ENCODE measurements at places on chromosomes 6 and 20.

DNA sequence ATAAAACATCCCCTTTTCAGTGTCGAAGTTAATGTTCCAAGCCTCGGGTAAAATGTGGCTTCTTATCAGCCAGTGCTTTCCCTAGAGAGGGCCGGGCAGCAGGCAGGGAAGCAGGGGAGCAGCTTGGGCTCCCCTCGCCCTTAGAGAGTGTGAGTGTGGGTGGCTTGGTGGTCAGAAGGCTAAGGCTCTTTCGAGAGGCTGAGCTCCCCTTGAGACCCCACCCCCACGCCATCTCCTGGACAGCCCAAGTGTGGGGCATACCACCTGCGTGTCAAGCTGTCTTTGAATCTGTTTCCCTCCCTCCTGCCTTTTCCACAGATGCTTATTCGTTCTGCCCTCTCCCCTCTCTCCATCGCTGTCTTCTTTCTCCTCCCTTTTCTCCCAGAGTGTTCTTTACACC, 95.1 kb upstream of the FOXP4 start:
- DNase-seq = no peak

- DNase-seq = no peak
Measured at GRCh38 chr6:135823851-135824250, 27.6 kb upstream of the PDE7B start.

DNA sequence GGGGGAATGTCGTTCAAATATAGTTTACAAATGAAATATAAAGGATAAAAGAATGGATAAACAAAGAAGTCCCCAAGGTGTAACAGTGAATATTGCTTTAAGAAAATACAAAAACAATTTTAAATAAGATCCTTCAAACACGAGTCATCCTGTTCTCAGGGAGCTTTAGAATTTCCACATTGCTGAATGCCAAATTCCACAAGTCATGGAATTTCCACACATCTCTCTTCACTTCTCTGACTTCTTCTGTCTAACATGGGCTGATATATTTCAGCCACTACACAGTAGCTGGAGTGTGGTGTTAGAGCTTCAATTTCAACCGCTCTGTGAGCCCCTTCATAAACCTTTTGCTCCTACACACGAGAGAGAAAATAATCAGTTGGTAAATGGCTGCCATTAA, 28.0 kb downstream of the IL22RA2 start:
- DNase-seq = no peak

DNA sequence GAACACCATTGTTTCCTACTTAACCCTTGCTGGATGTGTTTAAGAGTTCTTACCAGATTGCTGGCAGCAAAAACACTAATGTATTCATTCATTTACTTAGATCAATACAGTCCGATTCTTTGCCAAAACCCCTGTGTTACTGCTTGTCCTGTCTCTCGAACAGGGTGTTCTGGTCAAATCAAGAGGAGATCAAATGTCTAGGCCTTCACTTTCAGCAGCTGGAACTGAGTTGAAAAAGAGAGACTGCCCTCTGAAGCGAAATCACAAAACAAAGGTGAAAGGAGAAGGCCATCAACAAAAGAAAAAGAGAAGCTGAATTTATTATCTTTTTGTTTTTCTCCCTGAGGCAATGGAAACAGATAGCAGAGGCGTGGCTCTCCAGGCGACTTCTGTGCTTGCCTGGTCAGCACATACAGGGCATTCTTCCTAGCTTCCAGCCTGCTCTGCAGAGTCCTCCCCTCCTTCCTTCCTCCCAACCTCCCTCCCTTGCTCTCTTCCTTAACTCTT, 44.1 kb upstream of the GCM1 start:
- no peak for DNase-seq

DNA sequence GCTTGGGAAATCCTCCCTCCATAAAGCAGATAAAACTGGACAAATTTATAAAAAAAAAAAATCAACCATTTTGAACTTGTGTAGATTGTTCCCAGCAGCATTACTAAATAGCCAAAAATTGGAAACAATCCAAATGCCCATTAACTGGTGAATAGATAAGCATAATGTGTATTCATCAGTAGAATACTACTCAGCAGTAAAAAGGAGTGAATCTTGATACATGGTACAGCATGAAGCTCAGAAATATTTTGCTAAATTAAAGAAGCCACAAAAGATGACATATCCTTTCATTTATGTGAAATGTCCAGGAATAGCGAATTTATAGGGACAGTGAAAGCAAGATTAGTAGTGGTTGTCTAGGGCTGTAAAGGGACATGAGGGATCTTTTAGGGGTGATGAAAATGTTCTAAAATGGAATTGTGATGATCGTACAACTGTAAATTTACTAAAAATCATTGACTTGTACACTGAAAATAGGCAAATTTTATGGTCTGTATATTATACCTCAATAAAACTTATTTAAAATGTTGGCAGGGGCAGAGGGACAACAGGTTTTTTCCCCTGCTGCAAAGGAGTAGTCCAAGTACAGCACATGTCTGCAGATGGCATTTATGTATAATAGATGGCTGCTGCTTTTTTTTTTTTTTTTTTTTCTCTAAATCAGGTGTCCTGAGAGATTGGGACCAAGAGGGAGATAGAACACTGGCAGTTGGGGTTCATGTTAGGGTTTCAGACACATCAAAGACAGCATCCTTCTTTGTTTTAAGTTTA, 59.5 kb downstream of the CBFA2T2 start:
- DNase-seq = no peak

DNA sequence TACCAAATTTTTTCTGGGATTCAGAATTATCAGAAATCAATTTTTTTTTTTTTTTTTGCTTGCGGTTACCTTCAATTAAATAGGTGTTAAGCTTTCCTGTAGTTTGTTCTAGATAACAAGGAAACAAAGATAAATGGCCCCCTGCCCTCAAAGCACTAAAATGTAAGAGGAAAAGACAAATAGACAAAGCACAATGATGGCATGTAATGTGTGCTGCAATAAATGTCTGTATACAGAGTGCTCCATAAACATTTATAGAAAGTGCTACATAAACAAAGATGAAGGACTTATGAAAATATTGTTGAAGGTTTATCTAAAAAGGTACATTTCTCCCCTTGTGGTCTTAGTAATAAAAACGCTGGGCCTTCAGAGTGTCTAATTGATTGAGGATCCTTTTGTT, 384.6 kb downstream of the PKHD1 start:
- no peak for DNase-seq

DNA sequence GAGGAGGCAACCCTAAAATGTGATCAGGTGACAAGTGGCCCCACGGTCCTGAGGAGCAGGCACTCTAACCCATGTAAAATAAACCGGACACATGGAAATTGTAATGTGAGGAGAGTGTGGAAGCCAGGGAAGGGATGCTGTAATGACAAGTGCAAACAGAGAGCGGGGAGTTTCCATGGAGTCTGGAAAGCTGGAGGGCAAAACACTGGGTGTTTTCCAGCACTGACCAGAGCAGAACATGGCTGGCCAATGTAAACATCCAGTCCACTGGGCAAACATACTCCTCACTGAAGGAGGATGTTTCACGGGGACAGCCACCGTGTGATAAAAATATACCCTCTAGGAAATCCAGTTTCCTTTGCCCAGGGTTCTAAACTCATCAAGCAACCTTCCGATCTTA, 219.0 kb upstream of the JARID2 start:
- DNase-seq = no peak

GRCh38 chr6:126773112-126773805, 345.2 kb upstream of the RSPO3 start:
- no peak for DNase-seq

DNA sequence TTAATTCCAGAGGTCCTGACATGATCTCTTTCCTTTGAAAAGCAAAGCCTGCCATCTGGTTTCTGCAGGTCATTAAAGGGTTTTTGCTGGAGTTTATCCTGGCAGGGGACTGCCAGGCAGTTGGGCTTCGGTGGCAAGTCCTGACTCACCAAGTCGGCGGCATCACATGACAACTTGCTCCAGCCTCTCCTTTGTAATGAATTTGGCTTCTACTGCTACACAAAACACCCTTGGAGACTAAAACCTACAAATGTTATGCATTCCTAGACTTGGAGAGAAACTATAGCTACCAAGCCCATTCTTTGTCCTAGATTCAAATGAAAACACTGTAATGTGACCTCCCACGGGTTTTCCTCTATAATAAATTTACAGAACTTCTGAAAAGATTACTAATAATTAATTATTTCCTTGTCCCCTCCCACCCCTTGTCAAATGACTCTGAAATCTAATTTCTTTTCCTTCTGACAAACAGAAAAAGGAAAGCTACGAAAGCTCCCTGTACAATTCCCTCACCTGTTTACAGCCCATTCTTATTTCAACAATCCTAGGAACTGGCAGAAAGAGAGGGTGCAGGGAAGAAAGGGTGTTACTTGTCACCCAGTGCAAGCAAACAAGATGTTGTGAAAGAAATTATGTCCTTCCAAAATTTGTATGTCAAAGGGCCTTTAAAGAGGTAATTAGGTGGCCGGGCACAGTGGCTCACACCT, 62.9 kb downstream of the QRSL1 start:
- DNase-seq = no peak

- no peak for DNase-seq
Measured at GRCh38 chr6:148799647-148800046, 52.8 kb downstream of the UST start.

- no peak for DNase-seq
Measured at GRCh38 chr6:88945415-88946008, 17.9 kb downstream of the RNGTT start.

GRCh38 chr6:15870333-15871043, 207.7 kb upstream of the DTNBP1 start:
- no peak for DNase-seq

DNA sequence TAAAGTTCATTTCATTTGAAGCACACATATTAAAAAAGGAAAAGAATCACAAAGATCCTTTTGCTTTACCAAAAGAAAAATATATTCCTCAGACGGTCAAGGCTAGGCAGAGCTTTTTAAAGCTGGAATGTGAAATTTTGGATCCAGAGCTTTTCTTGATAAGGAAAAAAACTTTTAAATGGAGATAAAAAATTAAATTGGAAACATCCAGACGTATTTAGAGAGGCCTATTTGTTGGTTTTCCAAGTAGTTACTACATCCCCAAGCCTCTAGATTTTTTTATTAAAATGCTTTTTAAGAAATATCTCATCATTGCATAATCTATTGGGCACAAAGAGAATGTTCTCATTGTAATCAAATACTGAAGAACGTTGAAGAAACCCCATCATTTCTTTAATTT, 385.7 kb upstream of the CITED2 start:
- no peak for DNase-seq

DNA sequence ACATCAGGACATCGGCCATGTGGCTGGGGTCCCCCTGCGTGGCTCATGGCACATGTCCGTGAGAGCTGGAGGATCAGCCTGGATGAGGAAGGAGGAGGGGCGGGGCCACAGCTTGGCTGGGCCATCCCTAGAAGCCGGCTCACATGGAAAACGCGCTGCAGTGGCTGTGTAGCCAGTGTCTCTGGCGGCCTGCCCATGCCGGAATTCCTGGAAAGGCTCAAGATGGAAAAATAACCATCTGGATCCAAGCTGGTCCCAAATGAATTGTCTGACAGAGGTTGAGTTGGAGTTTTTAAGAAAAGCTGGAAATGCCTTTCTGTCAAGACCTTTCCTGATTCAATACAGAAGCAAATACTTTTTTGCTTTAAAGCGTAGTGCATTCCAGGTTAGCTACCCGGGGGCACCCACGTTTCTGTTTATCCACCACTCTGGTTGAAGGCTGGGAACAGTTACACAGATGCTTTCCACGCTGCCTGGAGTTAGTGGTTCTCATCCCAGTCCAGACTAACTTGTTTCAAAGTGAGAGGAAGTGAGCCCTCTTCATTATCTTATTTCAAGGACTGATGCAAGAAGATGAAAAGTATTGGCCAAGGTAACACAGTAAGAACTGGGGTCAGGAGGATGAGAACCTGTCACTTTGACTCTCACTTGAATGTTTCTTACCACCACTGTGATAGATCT, 99.0 kb downstream of the GMPR start:
- DNase-seq = no peak

DNA sequence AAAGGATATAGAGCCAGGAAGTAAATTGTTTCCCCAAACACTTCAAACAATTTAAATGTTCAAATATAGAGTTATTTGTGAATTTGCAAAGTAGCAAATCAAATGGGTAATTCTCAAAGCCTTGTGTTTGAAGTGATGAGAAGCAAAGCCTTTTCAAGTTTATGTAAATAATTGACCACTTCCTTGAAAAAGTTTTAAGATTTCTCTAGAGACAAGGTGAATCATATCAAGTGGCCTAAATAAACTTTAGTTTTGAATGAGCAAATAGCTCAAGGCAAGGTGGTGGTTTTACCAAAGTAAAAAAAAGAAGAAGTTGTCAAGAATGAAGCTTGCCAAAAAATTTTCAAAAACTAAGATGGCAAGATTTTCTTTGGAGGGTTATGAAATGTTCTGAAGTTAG, 42.6 kb upstream of the IFNGR1 start:
- DNase-seq = no peak

DNA sequence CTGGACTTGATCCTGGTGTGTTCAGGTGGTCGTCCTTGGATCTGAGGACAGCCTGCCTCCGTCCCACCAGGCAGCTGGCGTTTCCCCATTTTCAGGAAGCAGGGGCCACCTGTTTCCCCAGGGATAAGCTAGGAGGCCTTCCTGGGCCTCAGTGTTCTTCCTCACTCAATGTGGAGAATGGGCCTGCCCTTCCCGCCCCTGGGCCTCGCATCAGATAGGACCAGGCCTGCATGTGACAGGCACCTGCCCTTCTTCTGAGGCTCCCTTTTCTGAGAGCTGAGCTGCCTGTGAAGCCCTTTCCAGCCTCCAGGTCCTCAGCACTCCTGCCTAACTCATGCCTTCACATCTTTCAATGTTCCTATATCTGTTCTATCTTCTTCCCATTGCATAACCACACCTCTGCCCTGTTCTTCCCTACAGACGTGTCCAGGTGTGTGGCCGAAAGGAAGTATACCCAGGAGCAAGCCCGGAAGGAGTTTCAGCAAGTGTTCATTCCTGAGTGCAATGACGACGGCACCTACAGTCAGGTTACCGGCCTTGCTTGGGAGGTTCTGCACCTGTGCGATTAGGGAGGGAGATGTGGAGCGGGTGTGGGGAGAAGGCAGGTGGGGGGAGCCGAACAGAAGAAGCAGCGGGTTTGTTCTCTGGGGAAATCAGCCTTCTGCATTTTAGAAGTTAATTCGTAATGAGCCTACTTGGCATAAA, 85.1 kb downstream of the SMOC2 start:
- no peak for DNase-seq

- DNase-seq = no peak
Measured at GRCh38 chr20:60148885-60149284, 190.7 kb downstream of the CDH26 start.

GRCh38 chr6:151056230-151056907, 183.4 kb upstream of the AKAP12 start:
- DNase-seq = no peak

DNA sequence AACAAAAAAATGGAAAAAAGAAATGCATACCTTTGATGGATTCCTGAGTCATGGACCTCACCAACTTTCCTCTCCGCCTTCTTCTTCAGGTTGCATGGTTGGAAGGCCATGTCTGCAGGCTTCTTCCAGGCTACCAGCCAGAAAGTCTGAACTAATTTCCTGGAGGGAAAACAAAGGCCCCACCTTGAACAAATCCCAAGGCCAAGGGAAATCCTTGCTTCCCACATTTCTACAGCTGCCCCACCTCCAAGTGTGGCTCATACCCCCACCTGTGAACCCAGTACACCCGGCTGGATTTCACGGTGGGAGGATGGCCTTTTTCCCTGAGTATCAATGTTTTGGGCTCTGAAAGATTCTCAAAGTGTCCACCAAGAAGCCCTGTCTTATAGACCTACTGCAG, 22.4 kb downstream of the IL17A start:
- DNase-seq = no peak

GRCh38 chr6:90229331-90230010, 67.2 kb downstream of the BACH2 start:
- DNase-seq = no peak

- DNase-seq = no peak
Measured at GRCh38 chr6:108946695-108947094, 98.5 kb downstream of the ARMC2 start.

- DNase-seq = no peak
Measured at GRCh38 chr20:37954190-37954589, 51.3 kb downstream of the VSTM2L start.
